Choroid plexus epithelial cell (primary cell): ENCODE measurements at places on chromosomes 4 and X.

DNA sequence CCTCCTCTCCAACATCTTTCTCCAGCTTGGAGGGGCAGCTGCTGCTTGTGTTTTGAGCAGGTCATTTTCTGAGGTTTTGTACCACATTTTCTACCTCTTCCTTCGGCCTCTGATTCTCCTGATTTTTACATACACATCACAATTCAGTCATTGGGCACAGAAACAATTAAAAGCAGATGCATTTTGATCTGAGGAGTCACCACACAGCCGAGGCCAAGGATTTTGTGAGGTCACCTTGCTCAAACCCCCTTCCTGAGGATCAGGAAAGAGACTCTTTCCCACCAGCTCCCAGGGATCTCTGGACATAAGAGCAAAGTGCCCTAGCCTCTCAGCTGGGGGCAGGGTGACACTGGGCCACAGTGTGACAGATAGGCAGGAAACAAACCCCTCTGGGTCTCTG lies 5.4 kb upstream of the FATE1 start:
- DNase-seq, result no peak

DNA sequence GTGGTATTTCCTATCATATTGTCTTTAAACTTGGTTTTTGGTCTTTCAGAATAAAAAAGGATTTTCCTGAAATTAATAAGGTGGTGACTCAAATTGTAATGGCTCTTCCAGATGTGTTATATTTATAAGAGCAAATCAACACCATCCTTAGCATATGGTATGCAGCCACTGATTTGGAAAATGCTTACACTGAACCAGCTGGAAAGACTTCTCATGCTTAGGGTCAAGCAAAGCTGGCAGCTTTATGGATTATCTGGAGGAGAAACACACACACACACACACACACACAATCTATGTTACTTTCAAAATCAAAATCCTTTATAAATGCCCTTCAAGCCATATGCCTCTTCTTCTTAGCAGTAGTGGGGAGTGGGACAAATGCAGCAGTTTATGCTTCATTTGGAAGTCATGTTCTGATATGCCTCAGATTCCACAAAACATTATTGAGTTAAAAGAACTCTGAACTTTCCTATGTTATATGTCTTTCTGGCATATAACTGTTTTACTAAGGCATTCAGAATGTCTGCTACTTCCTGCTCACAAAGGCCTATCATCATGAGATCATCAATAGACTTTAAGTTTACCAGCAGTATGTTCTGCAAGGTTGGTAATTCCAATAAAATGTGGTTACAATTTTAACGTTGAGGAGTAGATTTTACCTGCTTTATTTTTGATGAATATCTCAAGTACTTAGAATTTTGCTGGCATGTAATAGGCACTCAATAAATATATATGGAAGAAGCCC lies 72.9 kb upstream of the PRDM5 start:
- no peak for DNase-seq

DNA sequence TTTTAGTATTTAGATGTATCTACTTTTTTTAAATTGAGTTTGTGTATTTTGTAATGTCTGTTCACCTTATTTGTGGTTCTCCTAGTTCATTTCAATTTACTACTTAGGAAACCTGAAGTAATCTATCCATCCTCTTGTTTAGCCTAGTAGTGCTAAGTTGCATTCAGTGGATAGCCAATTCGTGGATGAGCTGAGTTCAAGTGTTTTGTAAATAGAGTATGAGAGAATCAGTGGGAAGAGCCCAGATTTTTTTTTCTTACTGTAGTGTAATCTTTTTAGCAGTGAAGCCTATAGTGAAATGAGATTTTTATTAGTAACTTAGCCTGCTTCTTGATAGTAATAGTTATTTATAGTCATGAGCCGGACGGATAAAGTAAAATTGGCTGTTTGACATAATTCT lies 21.7 kb downstream of the STAG2 start:
- no peak for DNase-seq

- DNase-seq, result no peak
Observed at GRCh38 chr4:17230727-17231126, 281.2 kb downstream of the QDPR start.

DNA sequence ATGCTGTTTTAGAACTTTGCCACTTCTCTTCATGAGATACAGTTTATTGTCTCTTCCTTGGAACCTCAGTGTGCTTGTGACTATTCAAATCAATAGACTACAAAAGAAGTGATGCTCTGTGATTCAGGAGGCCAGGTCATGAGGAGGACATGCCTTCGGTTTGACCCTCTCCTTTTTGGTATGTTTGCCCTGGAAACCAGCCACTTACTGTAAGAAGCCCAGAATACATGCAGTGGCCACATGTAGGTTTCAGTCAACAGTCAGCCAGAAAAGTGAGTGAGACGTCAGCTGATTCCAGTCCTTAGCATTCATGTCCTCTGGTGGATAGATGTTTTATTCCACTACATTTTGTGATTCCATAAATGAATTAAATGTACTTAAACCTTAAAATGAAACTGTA lies 328.7 kb downstream of the PCDH18 start:
- peak; percentile 97 for DNase-seq

DNA sequence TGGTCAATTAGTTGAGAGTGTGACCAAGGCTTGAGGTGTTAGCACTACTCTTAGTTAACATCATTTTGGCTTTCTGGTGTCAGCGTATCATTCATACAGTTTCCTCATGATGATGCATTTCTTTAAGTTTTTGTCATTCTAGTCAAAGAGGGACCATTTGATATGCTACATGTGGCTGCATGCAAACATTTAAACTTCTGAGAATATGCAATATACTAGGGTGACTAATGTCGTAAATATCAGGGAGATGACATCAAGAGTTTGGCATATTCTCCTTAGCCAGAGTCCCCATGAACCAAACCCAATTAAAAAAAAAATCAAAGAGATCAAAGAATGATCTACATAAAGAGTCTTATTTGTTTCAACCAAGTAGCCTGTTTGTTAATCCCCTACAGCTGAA lies 537.4 kb upstream of the PCDH7 start:
- no peak for DNase-seq

- peak; percentile 67 for DNase-seq
Observed at GRCh38 chr4:118289794-118290193, 63.0 kb downstream of the PRSS12 start.

DNA sequence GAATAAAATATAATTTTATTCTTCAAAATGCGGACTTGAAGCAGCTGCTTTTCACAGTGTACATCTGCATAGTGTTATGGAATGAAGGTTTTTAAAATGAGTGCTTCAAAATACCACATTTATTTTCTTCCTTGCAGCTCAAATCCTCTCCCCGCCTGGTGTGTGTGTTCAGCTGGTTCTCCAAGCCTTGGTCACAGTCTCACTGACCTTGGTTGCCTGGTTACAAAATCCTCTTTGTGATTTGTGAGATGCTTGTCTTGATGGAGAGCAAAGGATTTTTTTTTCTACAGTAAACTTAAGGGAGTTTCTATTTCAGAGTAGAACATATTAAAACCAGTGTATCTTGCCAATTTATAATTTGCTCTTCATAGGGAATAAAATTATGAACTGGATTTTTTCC lies 139.2 kb downstream of the PCDH18 start:
- DNase-seq, result peak; percentile 69

DNA sequence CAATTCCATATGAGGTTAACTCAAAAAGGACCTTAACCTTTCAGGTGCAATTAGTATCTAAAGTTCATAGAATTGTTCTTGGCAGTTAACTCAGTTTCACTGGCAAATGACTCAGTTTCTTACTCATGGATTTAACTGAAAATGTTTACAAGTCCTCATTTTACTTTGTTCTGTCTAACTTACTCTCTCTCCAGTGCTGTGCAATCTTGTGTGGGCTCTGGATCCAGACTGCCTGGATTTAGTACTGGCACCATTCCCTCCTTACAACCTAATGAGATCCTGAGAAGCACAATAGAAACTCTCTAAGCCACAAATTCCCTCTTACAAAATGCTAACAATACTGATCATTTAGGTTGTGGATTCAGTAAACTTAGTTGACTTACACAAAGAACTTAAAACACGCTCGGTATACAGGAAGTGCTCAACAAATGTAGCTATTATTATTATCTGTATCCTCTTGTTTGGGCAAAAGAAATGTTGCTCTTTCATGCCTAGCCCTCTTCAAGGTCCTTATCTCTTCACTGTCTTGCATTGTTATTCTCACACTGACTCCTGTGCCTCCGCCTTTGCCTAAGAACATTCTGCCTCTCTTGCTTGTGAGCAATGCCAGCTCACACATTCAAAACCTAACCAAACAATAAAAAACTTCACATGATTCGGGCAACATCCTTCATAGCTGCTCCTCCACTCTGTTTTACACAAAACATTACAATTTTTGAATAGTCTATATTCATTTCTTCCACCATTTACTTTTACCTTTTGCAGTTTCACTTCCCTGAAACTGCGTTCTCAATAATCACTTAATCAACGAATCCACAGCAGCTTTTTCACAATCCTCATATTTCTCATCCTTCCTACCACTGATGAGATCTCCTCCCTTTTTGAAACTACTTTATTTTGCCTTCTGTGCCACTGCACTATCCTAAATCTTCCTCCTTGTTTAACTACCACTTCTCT lies 91.8 kb downstream of the PDE5A start:
- peak; percentile 40 for DNase-seq

DNA sequence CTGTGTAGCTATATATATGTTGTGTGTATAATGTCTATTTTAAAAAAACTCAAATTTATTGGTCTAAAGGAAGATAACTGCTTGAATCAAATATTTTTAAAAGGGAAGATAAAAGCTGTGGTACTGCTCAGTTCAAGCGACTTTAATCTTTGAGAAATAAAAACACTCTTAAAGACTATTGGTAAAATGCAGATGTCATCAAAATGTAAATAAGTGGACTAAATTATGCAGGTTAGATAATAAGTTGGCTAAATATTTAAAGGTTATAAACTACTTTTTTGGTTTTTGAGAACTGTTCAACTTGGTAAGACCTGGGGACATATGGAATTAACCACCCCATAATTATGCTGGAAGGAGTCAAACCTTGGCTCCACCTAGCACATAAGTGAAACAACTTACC lies 144.7 kb upstream of the ITM2A start:
- no peak for DNase-seq

GRCh38 chr4:148955564-148956297 lies 513.5 kb upstream of the NR3C2 start:
- DNase-seq, result no peak

- DNase-seq, result peak; percentile 22
Observed at GRCh38 chr4:176492646-176493302, 173.0 kb downstream of the SPCS3 start.

DNA sequence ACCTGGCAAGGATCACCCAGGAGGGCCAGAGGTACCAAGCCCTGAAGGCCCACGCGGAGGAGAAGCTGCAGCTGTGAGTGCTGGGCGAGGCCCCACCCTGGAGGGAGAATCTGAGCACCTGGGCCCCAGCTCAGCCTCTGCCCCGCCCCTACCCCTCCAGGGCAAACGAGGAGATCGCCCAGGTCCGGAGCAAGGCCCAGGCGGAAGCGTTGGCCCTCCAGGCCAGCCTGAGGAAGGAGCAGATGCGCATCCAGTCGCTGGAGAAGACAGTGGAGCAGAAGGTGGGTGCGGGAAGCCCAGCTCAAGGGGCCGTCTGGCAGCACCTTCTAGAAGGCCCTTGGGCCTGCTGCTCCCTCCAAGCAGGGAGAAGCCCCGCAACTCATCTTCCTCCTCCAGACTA lies 23.2 kb downstream of the TACC3 start:
- DNase-seq, result no peak

DNA sequence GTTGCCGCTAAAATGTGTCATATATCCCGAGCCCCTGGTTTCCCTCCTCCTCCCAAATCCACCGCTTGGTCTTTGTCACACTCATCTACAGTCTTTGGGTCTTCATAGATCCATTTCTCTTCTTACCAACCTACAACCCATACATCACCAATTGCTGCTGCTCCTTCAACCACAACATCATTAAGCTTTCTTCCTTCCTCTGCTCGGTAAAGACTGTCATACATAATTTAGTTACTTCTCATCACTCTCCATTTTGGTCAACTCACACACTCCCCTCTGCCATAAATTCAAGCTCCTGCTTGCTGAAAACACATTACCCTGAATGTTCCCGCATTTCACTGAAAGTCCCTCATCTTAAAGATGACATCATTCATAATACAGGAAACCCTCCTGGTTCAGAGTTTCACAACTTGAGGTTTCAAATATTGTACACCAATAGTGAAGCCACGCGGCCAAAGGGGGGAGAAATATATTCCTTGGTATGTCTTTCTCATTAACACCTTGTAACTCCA lies 1.7 kb upstream of the DCTD start:
- peak; percentile 54 for DNase-seq

DNA sequence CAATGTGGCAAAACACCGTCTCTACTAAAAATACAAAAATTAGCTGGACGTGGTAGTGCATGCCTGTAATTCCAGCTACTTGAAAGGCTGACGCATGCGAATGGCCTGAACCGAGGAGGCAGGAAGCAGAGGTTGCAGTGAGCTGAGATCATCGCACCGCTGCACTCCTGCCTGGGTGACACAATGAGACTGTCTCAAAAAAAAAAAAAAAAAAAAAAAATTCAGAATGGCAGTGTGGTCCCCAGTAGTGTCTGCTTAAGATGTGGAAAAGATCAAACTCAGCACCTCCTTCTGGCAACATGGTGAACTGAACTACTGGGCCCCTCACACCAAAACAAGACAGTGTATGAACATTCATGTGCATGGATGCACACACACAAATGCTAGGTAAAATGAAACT lies 32.2 kb downstream of the SMS start:
- DNase-seq, result peak; percentile 89

DNA sequence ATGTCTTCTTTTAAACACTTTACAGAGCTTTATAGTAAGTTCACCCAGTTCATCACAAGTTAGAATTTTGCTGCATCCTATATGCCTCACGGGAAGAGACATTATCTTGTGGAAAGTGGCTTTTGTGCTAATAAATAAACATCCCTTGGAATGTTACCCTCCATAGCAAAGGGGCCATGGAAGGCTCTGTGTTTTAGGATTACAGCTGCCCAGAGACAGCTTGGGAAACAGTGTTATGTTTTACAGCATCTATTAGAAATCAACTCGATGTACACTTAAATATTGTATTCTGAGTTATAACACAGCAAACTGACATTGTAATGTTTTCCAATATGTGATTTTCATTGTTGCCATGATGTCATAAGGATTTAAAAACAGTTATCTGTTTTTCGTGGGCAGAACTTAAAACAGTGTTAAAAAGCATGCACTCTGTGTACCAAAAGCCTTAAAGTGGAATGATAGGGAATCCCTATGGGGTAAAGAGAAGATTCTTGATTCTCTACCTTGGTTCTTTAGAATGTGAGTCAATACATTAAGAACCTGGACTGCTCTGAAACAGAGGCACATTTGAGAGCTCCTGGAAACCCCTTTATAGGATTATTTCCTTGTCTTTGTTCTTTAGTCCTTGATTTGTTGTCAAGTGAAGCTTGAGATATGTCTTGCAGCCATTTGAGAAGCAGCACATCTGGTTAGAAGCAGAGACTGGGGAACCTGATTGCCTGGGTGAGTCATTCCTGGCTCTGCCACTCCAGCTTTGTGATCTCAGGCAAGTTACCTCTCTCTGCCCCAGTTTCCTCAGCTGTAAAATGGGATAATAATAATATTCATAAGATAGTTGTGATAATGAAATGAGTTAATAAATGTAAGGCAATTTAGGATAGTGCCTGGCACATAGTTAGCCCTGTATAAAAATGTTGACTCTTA lies 41.6 kb downstream of the ARHGAP10 start:
- peak; percentile 72 for DNase-seq
